Natural killer cell (primary cell): ENCODE measurements at places on chromosomes 1 and 21.

DNA sequence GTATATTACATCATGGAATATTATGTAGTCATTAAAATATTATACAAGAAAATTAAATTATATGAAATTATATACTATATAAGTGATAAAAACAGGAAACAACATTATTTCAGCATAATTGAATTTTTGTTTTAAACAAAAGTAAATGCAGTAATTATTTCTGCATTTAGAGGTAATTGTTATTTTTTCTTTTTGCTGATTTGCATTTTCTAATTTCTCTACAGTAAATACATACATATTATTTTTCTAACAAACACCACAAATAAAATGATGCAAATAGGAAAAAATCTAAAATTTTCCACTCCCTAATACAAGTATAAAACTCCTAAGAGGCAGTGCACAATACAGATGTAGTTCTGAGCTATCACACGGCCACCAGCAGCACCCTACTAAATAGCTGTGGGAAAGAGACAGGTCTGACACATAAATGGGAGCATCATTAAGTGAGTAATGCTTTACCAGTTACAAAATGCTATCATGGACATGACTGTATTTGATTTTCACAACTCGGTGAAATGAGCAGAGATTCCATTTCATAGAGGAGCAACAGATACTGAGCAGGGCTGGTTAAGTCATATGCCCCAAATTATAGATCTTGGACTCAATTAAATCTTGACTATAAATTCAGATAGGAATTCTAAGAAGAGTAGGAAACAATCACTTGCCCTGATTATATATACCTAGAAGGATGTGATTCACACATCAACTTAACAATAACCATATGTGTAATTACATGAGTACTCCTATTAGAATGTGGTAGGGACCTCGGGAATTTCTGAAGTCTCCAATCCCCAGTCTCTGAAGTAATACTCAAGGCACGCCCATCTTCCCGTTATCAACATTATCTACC, 49.0 kb downstream of the NRIP1 start:
- DNase-seq: no peak

DNA sequence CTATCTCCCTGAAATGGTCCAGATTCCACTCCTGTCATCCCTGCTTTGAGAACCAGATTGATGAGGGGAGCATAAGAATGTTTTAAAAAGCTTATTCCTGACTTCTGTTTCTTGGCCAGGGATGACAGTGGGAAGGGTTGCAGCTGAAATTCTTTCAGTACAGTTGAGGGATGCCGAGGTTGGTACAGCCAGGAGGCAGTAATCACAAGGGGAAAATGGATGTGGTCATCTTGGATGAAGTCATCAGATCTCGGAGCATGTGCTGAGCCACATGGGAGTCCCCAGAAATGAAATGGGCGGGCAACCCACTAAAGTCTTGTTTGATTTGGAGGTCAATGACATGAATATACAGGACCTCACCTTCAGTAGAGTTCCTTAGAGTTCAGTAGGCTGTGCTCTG, 18.7 kb upstream of the PLA2G2E start:
- DNase-seq: no peak

DNA sequence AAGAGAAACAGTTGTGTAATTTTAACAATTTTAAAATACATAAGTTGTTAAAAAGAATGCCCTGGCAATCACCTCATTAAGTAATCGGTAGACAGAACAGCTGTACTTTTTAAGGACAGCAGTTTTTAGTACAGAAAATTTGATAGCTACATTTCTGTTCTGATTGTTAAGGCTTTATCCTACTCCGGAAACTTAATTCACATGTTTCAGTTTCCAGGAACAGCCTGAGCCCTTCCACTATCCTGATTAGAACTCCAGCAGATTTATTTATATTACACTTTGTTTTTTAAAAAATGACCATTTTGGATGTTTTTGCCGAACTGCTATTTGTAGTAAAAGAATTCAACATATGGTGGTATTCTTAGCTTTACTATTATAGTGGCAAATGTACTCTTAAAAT, 8.7 kb downstream of the PRRC2C start:
- DNase-seq: no peak

DNA sequence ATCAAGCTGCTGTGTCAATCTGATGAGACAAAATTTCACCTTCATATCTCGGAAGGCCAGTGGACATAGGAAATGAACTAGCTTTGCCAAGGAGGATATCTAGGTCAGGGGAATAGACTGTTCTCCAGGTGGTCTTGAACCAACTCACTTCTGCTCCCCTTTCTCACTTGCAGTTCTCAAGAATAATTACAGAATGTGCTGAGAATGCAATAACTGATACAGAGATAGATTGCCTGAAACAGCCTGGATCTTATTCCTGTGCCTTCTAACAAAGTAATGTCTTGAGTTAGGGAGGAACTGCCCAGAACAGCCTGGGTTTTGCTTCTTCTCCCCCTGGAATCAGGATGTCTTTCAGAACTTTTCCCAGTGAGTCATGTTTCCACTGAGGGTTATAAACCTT, 636.7 kb downstream of the KCNT2 start:
- DNase-seq: no peak

- DNase-seq: no peak
Observed at GRCh38 chr21:39681257-39681656, 63.7 kb upstream of the IGSF5 start.

GRCh38 chr1:30689901-30690645, 33.3 kb downstream of the MATN1 start:
- DNase-seq: no peak

- no peak for DNase-seq
Observed at GRCh38 chr1:160664573-160665051, 17.8 kb upstream of the SLAMF1 start.

DNA sequence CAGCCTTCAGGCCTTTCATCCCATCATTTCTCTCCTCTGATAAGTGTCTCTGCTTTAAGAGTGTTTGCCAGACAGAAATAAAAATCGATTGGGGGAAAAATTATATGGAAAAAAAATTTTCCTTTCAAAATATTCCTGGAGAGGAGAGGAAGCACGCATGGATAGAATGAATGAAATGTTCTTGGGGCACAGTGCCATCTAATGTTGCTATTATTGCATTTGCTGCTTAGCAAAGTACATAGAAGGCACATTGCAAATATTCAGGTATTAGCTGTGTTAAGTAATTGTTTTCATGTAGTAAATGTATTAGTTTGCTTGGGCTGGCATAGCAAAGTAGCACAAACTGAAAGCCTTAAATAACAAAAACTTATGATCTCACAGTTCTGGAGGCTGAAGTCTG, 18.1 kb downstream of the B3GALT5 start:
- no peak for DNase-seq

- DNase-seq: no peak
Observed at GRCh38 chr1:13543451-13544220, 29.8 kb upstream of the LRRC38 start.

DNA sequence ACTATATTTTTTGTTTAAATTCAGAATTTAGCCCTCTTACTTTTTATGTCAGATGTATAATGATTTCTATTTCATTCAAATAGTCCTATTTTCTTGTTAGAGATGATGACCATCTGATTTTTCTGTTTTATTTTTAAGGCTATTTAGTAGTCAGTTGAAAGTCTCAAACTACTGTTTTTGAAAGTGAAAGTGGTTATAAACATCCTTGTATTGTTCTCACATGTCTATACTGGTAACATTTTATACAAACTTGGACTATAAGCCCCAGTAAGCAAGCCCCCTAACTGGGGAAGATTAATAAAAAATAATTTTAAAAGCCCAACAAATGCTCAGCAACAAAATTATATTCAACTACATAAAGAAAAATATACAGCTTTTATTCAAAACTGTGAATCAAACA, 271.3 kb upstream of the RGS18 start:
- DNase-seq: no peak

DNA sequence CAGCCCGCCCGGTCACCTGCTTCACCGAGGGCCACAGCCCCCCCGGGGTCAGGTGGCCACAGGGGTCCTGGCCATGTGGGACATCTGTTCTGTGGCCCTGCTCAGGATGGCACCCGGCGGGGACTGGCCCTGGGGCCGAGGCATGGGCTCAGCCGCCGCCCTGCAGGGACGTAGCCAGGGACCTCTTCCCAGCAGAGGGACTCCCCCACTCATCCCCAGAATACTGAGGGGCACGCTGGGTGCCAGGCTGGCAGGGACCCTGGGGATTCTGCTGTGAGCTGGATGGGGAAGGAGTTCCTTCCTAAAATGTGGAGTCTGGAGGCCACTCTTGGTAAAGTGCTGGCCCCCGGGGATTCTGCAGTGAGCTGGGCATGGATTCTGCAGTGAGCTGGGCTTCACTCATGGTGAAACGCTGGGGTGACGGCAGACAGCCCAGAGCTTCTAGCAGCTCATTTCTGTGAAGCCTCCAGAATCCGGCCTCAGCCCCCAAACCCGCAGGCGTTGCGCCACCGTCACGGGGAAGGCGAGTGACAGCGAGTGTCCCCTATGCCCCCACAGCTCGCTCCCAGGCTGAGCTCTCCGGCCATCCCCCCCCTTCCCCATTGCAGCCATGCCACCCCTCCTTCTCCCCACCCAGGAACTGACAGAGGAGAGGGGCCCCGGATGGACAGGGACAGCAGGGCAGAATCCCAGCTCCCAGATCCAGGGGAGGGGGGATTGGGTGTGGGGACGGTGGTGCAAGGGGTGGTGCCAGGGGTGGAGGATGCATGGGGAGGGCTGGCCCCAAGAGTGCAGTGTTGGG, 1.4 kb downstream of the ITGB2 start:
- DNase-seq: peak; percentile 47

DNA sequence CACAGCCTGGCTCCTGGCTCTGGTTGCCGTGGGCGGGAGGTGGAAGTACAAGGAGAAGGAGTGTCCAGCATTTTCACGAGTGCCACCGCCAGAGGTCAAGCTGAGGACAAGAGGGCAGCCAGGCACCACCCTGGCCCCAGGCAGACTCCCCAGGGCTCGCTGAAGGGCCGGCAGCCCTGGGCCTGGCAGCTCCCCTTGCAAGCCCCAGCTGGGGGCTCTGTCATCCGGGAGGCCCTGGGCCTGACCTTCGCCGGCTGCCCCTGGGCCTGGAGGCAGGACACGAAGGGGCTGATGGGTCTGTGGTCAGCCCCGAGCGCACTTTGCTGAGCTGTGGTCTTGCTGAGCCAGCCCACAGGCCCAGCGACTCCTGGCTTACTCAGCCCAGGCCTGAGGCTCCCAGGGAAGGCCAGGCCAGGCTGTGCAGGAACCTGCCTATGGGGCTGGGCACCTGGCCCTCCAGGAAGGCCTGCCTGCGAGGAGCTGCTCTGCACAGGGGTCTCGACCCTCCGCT, 74.8 kb downstream of the MORN1 start:
- DNase-seq: no peak
